Subcutaneous preadipocyte (primary cell): ENCODE measurements at places on chromosomes 16 and 17. TPM values are rescaled to one million over a fixed set of nuclear protein-coding genes. Genes with fewer than 3 reads are reported as not detected.

The CPNE2 gene
- 12.1 and 15.6 TPM in 2 replicates for total RNA-seq

The TBC1D3 gene
- total RNA-seq = 0.98 TPM in 1 of 2 replicates, not detected in the other

The HOXB8 gene
- 0.20 and 1.5 TPM in 2 replicates for total RNA-seq

The KRTAP4-6 gene
- not detected in 2 replicates for total RNA-seq

The ZNF646 gene
- 14.0 and 18.6 TPM in 2 replicates for total RNA-seq

The COPRS gene
- total RNA-seq = 62.4 and 75.7 TPM in 2 replicates

The HIGD1B gene
- not detected in 2 replicates for total RNA-seq

The FOXO3B gene
- total RNA-seq = 2.6 and 4.9 TPM in 2 replicates
